Fibroblast of the aortic adventitia (primary cell): ENCODE measurements at places on chromosomes 6 and 20. TPM values are rescaled to one million over a fixed set of nuclear protein-coding genes. Genes with fewer than 3 reads are reported as not detected.

DNA sequence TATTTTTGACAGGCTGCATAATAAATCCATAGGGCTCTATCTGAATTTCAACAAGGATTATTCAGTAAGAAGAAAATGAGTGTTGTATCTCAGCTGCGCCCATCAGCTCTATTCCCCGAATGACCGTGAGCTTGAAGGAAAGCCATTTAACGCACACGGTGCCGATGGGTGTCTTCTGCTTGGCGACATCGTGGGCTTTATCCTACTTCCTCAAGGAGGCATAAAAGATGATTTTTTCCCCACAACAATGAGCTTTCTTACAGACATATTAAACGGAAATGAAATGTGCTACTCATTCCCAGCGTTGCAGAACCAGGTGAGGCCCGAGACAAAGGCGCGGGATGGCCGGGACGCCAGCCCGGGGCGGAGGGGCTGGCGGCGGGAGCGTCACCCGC is 710 bp downstream of the DYNLT1 start:
- no peak for DNase-seq

Gene PRICKLE4
- total RNA-seq, result 0.45 and 6.3 TPM in 2 replicates

- no peak for DNase-seq
Observed at GRCh38 chr6:142372348-142372747, 70.5 kb downstream of the ADGRG6 start.

DNA sequence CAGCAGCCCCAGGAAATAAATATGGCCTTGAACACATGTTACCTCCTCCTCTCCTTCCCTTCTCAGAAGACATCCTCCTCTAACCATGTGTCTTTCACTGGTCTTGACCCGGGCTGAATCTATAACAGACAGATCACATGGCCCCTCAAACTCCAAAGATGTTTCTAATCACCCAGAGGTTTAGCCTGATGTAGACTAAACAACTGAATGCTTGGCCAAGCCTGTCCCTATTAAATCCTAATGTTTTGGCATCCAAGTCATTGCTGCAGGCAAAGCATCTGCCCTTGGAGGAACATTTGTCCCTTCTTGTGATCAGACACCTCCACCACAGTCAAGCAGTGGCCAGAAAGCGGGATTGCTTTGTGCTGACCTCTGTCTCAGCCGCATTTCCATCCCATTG is 65.5 kb downstream of the ANKRD60 start:
- no peak for DNase-seq

GRCh38 chr20:43923322-43923721 is 8.7 kb downstream of the TOX2 start:
- DNase-seq, result no peak
